Iris pigment epithelial cell (primary cell): ENCODE measurements at places on chromosomes 11 and 22.

GRCh38 chr11:88293931-88294330, 43.6 kb downstream of the CTSC start:
- DNase-seq = peak; percentile 57

- no peak for DNase-seq
Measured at GRCh38 chr11:106286881-106287504, 209.5 kb downstream of the AASDHPPT start.

DNA sequence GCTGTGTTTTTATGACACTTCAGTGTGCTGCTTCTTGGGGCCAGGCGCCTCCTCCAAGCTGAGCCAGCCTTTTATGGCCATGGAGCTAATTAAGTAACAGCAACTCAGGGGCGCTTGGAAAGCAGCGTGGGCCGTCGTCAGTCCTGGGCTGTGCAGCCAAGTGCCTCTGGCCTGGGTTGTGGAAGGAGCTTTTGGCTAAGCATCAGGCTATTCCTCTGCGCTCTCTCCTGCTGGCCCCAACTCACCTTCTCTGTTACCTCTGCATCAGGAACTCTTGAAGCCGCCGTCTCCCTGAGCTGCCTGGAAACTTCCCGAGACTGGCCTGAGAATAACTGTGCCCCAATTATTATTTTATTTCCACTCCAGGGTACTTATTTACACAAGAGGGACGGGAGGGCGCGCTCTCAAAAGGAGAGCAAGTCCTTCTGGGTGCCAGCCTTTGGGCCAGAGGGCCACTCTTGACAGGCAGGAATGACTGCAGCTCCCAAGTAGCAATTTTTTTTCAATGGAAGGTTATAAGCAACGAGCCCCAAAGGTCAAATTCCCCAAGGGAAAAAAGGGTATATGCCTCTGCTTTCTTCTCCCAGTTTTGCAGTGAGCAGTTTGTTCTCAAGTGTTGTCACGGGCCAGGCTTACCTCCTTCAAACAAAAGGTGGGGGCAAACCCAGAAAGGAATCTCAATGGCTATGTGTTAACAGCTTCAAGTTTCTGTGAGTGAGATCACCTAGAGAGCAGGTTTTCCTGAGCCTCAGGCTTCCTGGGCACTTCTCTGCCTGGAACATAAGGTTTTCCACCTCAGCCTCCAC, 38.5 kb upstream of the NAV2 start:
- no peak for DNase-seq

GRCh38 chr22:36286096-36286957, 33.4 kb downstream of the APOL1 start:
- peak; percentile 75 for DNase-seq

DNA sequence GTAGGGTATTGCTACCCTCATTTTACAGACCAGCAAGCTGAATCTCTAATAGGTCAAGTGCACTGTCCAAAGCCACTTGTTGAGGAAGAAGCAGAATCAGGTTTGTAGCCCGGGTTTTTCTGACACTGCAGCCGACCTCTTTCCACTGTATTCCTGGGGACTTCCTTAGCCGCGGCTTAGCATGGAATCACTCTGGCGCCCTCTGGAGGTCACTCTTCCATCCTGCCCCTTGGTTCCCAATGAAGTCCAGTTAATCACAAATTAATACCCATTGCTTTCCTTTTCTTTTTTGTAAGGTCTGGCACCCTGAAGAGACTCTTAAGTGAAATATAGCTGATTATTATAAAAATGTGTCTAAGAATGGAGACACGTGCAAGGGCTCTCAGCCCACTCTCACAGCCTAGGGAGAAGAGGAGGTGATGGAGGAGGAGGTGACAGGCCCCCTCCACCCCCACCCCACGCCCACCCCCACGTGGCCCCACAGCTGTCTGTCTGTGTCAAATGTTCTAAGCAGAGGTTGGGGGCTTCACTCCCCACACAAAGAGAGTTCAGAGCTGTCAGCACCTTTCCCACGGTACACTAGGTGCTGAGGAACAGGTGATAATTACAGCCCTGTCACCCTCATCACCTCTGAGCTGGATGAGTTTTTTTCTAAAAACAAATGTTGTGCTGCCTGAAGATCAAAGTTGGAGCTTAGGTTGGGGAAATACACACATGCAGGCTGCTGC, 57.7 kb upstream of the DRD2 start:
- DNase-seq = peak; percentile 71

DNA sequence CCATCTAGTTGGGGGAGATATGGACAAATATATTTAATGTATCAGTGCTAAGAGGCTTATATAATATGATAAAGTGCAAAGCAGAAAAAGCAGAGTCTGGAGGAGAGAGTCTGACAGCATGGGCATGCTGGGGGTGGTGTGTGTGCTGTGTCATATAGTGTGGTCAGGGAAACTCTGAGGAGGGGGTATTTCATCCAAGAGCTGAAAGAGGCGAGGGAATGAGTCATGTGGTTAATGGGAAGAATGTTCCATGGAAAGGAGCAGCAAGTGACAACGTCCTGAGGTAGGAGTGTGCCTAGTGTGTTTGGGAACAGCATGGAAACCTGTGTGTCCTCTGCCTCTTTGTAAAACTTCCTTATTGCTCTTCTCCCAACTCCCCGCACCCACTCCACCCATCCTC, 38.0 kb downstream of the EIF3F start:
- DNase-seq = no peak

GRCh38 chr11:44868021-44868420, 82.7 kb downstream of the TP53I11 start:
- DNase-seq = no peak

- DNase-seq = peak; percentile 40
Measured at GRCh38 chr22:19970479-19971275, 29.1 kb upstream of the TXNRD2 start.

DNA sequence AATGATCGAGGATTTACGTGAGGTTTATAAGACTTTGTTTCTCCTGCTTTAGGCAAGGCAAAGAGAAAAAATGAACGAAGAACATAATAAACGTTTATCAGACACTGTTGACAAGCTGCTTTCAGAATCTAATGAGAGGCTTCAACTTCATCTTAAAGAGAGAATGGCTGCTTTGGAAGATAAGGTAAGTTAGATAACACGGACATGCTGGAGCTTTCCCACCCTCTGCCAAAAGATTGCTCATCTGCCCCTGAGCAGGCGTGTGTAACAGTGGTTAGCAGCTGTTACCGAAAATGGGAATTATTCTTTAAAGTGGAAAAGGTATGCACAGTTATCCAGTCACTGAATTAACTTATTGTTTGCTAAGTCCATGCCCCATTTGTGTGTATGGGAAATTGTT, 62.8 kb upstream of the CTTN start:
- DNase-seq = no peak

DNA sequence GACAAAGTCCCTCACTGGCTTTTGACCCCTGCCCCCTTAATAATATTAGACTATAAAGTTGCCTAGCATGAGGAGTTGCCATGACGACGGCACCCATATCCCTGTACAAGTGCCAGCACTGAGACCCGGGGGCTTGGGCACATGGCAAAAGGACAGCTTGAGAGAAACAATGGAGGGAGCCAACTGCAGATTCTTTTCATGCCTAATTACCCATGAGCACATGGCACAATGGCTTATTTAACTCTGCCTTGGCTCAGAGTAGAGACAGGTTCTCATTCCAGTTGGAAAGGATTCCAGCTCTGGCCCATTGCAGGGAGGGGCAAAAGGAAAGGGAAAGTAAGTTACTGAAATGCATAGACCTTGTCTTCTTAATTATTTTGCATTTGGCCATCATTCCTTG, 261.2 kb upstream of the UBASH3B start:
- no peak for DNase-seq

- peak; percentile 51 for DNase-seq
Measured at GRCh38 chr11:108897071-108897481, 232.2 kb downstream of the DDX10 start.

- DNase-seq = no peak
Measured at GRCh38 chr11:66071381-66071801, 1.3 kb downstream of the PACS1 start.

DNA sequence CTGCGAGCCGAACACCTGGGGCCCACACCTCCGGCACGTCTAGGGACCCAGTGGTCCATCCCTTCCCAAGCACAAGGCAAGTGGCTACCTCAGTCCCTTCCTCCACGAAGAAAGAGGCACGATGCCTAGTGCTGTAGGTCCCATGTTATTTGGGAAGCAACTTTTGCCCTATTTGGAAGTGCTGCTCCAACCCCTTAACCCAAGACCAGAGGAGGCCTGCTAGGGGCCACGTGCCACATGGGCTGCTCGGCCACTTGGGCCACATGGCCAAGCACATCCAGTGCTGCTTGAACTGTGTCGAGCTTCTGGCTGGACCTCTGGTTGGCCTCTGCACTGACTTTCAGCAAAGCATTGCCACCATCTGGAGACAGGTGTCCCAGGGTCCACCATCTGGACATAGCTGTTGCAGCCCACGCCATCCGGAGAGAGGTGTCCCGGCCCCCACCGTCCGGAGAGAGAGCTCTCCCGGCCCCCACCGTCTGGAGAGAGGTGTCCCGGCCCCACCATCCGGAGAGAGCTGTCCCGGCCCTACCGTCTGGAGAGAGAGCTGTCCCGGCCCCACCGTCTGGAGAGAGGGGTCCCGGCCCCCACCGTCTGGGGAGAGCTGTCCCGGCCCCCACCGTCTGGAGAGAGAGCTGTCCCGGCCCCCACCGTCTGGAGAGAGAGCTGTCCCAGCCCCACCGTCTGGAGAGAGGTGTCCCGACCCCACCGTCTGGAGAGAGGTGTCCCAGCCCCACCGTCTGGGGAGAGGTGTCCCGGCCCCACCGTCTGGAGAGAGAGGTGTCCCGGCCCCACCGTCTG, 6.5 kb upstream of the B4GALNT4 start:
- no peak for DNase-seq

- no peak for DNase-seq
Measured at GRCh38 chr22:20218987-20219386, 49.1 kb downstream of the RTN4R start.

GRCh38 chr22:17853073-17853472, 78.8 kb upstream of the BID start:
- DNase-seq = no peak

DNA sequence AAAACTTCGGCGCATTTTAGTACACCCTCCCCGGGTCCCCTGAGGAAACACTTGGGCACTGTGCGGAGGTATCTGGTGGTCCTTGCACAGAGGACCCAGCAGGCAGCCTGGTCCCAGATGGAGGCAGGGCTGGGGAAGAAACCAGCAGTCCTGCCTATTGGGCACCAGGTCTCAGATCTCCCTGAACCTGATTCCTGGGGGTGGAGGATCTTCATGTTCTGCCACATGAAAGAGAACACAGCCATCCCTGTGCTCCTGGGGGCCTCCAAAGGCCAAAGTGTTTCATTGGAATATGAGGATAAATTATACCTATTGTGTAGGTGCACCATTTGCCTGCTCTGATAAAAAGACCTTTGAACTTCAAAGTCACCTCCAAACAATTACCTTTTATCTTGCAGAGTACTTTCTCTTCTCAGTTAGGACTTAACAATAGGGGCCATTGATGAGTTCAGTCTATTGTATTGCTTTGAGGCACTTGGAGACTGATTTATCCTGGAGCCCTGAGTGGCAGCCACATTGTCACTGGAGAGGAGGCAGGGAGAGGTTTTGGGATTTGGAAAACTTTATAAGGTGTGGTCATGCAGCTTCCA, 1.8 kb downstream of the RCN1 start:
- DNase-seq = no peak

DNA sequence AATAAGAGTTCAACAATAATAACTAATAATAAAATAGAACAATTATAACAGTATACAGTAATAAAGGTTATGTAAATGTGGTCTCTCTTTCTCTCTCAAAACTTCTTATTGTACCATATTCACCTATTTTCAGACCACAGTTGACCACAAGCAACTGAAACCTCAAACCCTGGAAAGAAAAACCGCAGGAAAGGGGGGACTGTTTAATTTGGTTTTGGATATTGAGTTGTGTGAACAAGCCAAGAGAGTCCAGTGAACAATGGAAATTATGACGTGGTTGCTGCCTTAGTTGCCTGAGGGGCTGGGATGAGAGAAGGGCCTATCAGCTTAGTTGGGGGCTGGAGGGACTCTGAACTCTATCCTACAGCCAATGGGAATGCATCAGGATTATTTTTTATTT, 178.7 kb upstream of the POU2AF2 start:
- DNase-seq = no peak

DNA sequence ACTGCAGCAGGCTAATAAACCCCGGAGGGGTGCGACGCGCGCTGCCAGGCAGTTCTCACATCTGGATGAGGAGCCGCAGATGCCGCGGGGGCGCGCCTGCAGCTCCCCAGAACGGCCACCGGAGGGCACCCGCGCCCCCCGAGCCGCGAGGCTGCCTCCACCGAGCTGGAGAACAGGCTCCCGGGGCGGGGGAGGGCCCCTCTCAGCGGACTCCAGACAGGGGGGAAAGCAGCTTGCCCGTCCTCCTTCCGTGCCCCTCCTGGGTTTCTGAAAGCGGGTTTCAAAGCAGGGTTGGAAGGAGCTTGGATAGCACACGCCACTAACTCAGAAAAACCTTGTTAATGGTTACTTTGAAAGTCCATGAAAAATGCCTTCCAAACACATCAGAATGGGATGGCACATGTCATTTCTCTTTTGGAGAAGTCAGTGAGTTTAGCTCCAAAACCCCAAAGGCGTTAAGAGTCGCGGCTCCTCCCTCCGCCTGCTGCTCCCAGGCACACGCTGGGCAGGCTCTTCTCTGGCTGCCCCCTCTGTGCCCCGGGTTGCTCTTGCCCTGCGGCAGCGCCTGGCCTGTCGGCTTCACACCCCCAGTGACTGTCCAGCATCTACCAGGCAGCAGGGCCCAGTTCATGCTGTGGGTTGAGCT, 317.8 kb downstream of the NTM start:
- DNase-seq = peak; percentile 48

GRCh38 chr11:18540207-18541009, 13.7 kb upstream of the TSG101 start:
- DNase-seq = peak; percentile 31

- peak; percentile 64 for DNase-seq
Measured at GRCh38 chr11:129013737-129014475, 71.2 kb upstream of the TP53AIP1 start.

- DNase-seq = peak; percentile 26
Measured at GRCh38 chr11:103109818-103110388, 677 bp downstream of the DYNC2H1 start.

GRCh38 chr22:48844056-48844675, 983.5 kb downstream of the BRD1 start:
- no peak for DNase-seq

- no peak for DNase-seq
Measured at GRCh38 chr22:29320546-29320945, 5.0 kb upstream of the RASL10A start.

DNA sequence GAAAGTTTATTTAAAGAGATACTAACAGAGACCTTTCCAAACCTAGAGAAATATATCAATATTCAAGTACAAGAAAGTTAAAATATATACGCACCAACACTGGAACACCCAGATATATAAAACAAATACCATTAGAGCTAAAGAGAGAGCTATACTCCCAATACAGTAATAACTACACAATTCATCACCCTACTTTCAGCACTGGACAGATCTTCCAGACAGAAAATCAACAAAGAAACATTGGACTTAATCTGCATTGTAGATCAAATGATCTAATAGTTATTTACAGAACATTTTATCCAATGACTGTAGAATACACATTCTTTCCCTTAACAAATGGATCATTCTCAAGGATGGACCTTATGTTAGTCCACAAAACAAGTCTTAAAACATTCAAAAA, 311.9 kb downstream of the METTL15 start:
- DNase-seq = no peak

- no peak for DNase-seq
Measured at GRCh38 chr11:35614939-35615569, 3.2 kb upstream of the FJX1 start.

- no peak for DNase-seq
Measured at GRCh38 chr11:14872032-14872431, 20.0 kb downstream of the CYP2R1 start.

- no peak for DNase-seq
Measured at GRCh38 chr22:31223786-31224191, 11.7 kb downstream of the LIMK2 start.

- no peak for DNase-seq
Measured at GRCh38 chr22:44102856-44103255, 77.9 kb upstream of the PARVG start.
